G401 (cell line): ENCODE measurements at places on chromosomes 4 and X.

GRCh38 chr4:84622959-84623358 is 40.0 kb downstream of the CDS1 start:
- no peak for DNase-seq

- DNase-seq = no peak
Measured at GRCh38 chr4:14602206-14602605, 400.1 kb upstream of the CPEB2 start.

DNA sequence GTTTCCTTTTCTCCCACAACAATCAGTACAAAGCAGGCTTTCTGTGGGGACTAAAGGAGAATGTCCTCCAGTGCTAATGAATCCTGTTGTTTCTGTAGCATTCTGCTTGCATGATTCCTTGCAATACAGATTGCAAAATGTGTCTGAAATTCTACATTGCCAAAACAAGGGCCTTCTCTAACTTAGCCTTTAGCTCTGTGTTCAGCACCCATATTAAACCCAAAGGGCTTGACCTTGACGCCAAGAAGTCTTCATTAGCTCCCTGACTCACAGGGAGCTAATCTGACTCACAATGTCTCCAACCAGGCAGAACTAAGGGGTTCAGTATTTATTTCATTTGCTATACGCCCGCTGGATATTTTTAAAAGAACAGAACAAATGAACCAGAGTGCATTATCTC is 241.4 kb upstream of the CLNK start:
- DNase-seq = peak; percentile 32

DNA sequence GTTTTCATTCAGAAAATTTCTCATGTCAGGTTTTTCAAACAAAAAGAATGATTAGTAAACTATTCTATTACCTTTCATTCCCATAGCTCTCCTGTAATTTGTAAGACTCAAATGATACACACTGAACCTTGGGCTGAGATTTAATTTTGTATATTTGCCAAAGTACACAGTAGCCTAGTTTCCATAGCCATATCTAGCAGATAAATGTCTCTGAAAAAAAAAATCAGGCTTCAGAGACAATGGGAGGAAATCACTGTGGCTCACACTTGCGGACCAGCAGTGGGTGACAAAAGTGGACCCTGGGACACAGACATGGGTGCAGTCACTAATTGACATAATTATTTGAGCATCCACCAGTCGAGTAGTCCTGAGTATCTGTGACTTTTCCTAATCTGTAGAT is 46.6 kb downstream of the MAOA start:
- DNase-seq = no peak
